ENCODE measurements at places on chromosomes 5 and 9. TPM values are rescaled to one million over a fixed set of nuclear protein-coding genes. Genes with fewer than 3 reads are reported as not detected.
A peak's percentile ranks its signal among the peaks of the same experiment; 100 is the strongest.

Gene RLN1
- total RNA-seq: not detected

DNA sequence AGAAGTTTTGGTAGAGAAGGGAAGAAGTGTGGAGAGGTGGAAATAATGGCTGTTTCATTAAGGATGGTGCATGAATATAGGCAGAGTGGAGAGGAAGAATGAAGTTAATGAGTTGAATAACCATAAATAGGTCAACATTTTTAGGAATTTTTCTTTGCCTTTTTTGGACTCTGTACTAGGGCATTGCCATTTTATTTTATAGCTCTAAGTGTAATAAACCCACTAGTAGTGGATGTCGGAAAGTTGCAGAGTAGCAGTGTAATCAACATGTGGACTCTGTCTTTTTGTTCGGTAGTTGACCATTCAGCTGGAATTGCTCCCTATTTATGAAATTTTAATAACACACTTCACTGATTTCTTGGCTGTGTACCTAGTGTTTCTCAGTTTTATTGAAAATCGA is 199.1 kb downstream of the WDR70 start:
- H3K36me3 ChIP-seq: no peaks in the 10 kb centered on the region
- no peak overlapping the region for H3K27ac ChIP-seq
- H3K4me3 ChIP-seq: no peak overlapping the region
- no peaks in the 10 kb centered on the region for H3K4me1 ChIP-seq

GRCh38 chr5:137273511-137273910 is 225.6 kb downstream of the SPOCK1 start:
- DNase-seq: no peak
- H3K4me3 ChIP-seq: no peak overlapping the region
- H3K36me3 ChIP-seq: no peaks in the 10 kb centered on the region
- no peaks in the 10 kb centered on the region for H3K4me1 ChIP-seq
- no peak overlapping the region for H3K27ac ChIP-seq

Gene PITX1
- not detected for total RNA-seq

- H3K27ac ChIP-seq: no peak overlapping the region
- H3K36me3 ChIP-seq: no peaks in the 10 kb centered on the region
- DNase-seq: peak; percentile 42
- H3K4me1 ChIP-seq: no peaks in the 10 kb centered on the region
Measured at GRCh38 chr5:125348221-125348692, 601.8 kb upstream of the ZNF608 start.

- no peak overlapping the region for H3K27ac ChIP-seq
- no peaks in the 10 kb centered on the region for H3K36me3 ChIP-seq
- peaks cover 4% of the 10 kb centered on the region for H3K4me1 ChIP-seq
- no peak overlapping the region for H3K4me3 ChIP-seq
- H3K27me3 ChIP-seq: no peaks in the 10 kb centered on the region
Measured at GRCh38 chr5:87311405-87312279, 44.0 kb downstream of the RASA1 start.

GRCh38 chr9:107738789-107739188 is 249.2 kb upstream of the KLF4 start:
- DNase-seq: no peak
- H3K36me3 ChIP-seq: no peaks in the 10 kb centered on the region
- H3K4me1 ChIP-seq: no peaks in the 10 kb centered on the region

- no peaks in the 10 kb centered on the region for H3K4me1 ChIP-seq
- H3K27ac ChIP-seq: no peak overlapping the region
- H3K36me3 ChIP-seq: no peaks in the 10 kb centered on the region
- no peak overlapping the region for H3K4me3 ChIP-seq
- no peak for DNase-seq
Measured at GRCh38 chr9:83138422-83139135, 75.6 kb upstream of the RASEF start.

Gene SNCB
- total RNA-seq: not detected

Gene ENTPD2
- 1.7 TPM for total RNA-seq

GRCh38 chr9:101736717-101737116 is 1.7 kb downstream of the GRIN3A start:
- no peaks in the 10 kb centered on the region for H3K36me3 ChIP-seq
- no peaks in the 10 kb centered on the region for H3K4me1 ChIP-seq
- H3K27ac ChIP-seq: no peak overlapping the region
- no peak overlapping the region for H3K4me3 ChIP-seq
- H3K27me3 ChIP-seq: no peaks in the 10 kb centered on the region
- DNase-seq: peak; percentile 73

Gene EGFL7
- total RNA-seq: 78.6 TPM

GRCh38 chr5:34749431-34749873 is 89.5 kb upstream of the TTC23L start:
- H3K4me1 ChIP-seq: peaks cover 3% of the 10 kb centered on the region
- H3K27me3 ChIP-seq: no peaks in the 10 kb centered on the region
- no peak overlapping the region for H3K4me3 ChIP-seq
- no peaks in the 10 kb centered on the region for H3K36me3 ChIP-seq

- H3K27me3 ChIP-seq: no peaks in the 10 kb centered on the region
- H3K36me3 ChIP-seq: no peaks in the 10 kb centered on the region
- no peak overlapping the region for H3K27ac ChIP-seq
- H3K4me1 ChIP-seq: no peaks in the 10 kb centered on the region
- no peak for DNase-seq
Measured at GRCh38 chr9:133121915-133122550, 993 bp upstream of the RALGDS start.

- no peak for DNase-seq
- no peaks in the 10 kb centered on the region for H3K27me3 ChIP-seq
- peaks cover 2% of the 10 kb centered on the region for H3K36me3 ChIP-seq
- no peak overlapping the region for H3K27ac ChIP-seq
- H3K4me1 ChIP-seq: no peaks in the 10 kb centered on the region
Measured at GRCh38 chr5:113081091-113081839, 104.7 kb downstream of the DCP2 start.

Gene PDZD2
- total RNA-seq: 7.8 TPM

Gene AQP3
- total RNA-seq: 2.8 TPM

DNA sequence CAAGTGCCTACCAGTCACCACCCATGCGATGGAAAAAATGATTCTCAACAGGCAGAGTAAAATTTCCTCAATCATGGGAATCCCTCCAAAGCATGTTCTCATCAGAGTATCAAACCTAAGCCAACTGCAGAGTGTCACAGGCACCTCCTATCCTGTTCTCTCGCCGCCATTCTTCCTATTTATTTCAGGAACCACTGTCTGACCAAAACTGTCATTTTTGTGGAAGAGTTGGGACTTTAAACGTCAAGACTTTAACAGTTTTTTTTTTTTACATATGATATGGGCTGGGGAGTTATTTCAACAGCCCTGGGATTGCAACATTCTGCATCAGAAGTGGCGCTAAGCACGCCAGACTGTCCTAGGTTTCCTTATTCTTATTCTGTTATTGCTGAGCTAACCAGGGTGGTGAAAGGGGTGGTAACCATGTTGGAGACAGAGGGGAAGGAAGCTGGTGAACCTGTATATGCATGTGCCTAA is 29.5 kb downstream of the PFDN1 start:
- H3K27me3 ChIP-seq: no peaks in the 10 kb centered on the region
- no peak overlapping the region for H3K27ac ChIP-seq
- no peaks in the 10 kb centered on the region for H3K4me1 ChIP-seq

- H3K4me1 ChIP-seq: no peaks in the 10 kb centered on the region
- H3K27ac ChIP-seq: no peak overlapping the region
- no peak overlapping the region for H3K4me3 ChIP-seq
- H3K27me3 ChIP-seq: peaks cover 2% of the 10 kb centered on the region
- H3K36me3 ChIP-seq: no peaks in the 10 kb centered on the region
Measured at GRCh38 chr5:176619203-176619568, 9.2 kb upstream of the GPRIN1 start.

Gene EIF4E1B
- total RNA-seq: not detected

DNA sequence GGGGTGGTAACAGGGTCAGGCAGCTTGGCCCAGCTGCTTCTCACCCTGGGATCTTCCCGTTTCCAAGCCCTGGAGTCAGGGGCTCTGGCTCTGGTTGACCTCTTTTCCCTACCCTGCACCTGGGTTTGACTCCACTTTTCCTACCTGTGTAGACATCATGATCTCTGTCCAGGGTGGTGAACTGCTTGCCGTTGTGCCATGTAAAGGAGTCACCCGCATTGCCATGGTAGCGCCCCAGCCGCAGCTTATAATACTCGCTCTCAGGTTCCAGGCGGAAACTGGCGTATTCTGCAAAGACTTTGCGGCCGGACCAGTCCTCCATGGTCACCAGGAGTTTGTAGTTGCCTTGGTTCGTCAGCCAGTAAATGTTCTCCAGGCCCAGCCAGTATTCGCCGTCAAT is 30.9 kb downstream of the ANGPTL2 start:
- no peak overlapping the region for H3K27ac ChIP-seq
- H3K36me3 ChIP-seq: peaks cover 2% of the 10 kb centered on the region

DNA sequence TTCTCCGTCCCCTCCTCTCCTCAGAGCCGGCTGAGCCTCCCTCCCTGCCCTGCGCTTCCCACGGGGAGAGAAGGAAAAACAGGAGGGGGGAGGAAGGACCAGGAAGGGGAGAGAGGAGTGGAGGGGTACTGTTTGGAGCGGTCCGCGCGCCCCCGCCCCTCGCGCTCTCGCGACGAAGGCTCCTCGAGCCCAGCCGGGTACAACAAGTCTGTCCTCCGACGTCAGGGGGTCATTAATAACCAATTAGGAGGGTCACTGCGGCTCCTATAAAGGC is 480 bp upstream of the PRDM12 start:
- H3K4me1 ChIP-seq: no peaks in the 10 kb centered on the region
- no peaks in the 10 kb centered on the region for H3K27me3 ChIP-seq
- H3K4me3 ChIP-seq: no peak overlapping the region
- no peak overlapping the region for H3K27ac ChIP-seq

DNA sequence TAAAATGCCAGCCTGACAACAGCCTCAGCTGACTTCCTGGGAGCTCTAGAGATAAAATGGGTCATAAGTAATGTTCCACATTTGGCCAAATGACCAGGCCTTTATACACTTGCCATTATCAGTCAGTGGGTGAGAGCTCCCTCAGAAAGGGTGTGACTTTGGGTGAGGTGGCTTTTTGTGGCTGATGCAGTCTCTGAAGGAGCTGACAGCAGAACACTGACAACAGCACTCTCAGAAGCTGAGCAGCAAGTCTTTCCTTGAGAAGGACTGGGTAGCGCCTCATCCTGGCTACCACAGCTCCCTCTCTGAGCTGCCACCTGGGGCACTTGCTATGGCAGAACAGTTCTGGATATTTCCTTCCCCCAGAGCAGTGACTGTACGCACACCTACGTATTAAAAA is 22.0 kb upstream of the GNAQ start:
- H3K4me3 ChIP-seq: no peak overlapping the region
- no peak for DNase-seq
- no peaks in the 10 kb centered on the region for H3K4me1 ChIP-seq
- no peaks in the 10 kb centered on the region for H3K36me3 ChIP-seq

DNA sequence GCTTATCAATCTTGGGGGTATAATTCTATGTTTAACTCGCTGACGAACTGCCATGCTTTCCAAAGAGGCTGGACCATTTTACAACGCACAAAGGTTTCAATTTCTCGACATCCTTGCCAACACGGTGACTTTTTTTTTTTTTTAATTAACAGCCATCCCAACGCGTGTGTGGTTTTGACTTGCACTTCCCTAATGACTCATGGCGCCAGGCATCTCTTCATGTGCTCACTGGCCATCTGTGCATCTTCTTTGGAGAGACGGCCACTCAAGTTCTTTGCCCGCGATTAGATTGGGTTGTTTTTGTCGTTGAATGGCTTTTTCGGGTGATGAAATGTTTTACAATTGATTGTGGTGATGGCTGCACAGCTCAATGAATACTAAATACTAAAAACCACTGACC is 12.5 kb upstream of the CARD9 start:
- no peak for DNase-seq
- no peak overlapping the region for H3K27ac ChIP-seq
- no peak overlapping the region for H3K4me3 ChIP-seq

Gene ERBIN
- 78.6 TPM for total RNA-seq

DNA sequence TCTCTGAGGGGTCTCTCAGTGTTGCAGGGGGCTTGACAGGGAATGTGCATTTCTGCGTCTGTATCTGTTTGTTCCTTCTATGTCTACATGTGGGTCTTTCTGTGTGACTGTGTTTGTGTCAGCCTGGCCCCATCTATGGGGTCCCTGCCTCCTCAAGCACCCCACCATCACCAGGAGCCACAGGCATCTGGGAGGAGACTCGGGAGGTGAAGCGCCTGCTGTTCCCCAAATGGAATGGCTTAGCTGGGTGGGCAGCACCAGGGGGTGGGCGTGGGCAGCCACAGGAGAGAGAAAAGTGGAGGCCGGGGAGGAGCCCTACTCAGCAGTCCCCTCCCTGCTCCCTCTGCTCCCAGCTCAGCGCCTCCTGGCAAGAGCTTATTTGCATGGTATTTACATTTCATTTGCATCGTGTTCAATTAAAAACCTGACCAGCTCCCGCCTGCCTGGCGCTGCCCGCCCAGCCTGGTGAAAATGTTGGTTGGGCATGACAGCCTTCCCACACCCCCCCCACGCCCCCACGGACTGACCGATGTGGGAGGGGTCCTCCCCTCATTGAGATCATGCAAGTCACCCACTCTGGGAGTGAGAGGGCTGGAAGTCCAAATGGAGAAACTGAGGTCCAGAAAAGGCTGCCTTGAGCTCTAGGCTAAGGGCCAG is 50.5 kb downstream of the CXXC5 start:
- no peaks in the 10 kb centered on the region for H3K36me3 ChIP-seq
- H3K4me3 ChIP-seq: no peak overlapping the region
- no peaks in the 10 kb centered on the region for H3K27me3 ChIP-seq
- H3K4me1 ChIP-seq: no peaks in the 10 kb centered on the region
- peak; percentile 92 for DNase-seq
- H3K27ac ChIP-seq: peak overlapping the region; percentile 9

All from aorta (tissue), 5 donors.